EL (cell line): ENCODE measurements at places on chromosomes 6 and 20.

DNA sequence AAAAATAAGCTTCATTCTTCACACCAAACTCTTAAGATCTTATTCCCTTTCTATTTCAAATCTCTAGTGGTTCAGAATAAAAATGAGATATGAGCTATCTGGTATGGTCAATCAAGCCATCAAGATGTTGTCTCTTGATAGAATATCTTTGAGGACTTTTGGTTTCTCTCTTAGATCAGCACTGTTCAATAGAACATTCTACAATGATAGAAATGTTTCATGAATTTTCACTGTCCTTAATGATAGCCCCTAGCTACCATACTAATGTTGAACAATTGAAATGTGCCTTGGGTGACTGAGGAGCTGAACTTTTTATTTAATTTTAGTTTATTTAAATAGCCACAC is 24.1 kb upstream of the HINT3 start:
- no peak for DNase-seq

DNA sequence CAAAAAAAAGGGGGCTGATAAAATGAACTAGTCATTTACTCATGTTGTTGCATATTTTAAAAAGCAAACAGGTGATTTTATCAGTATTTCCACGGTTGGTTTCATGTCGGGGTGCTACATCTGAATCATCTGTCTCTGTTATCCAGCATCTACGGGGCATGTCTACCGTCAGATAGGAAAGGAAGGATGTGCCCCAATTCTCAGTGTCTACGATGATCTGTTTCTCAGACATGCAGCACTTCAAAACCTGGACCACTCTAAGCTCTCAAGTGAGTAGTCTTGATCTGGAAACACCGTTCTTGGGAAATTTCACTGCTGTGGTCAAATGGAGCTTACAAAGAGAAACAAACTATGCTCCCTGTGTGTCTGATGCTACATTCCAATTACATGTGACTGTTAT is 240.3 kb upstream of the TAB2 start:
- peak; percentile 33 for DNase-seq

DNA sequence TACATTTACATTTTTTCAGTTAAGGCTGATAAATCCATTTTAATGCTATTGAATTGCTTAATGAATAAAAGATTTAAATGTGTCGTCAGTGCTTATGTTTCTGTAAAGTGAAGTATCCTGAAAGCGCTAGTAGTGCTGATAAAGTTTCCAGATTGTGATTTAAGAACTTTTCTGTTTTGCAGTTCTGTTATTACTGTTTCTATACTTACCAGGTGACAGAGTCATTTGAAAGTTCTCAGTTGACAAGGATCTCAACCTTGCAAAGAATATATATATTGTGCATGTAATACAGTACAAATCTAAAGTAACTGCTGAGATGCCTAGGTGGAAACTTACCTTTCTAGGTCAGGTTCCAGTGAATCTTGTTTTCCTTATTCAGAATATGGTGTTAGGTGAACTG is 201.8 kb downstream of the ARID1B start:
- DNase-seq, result no peak

DNA sequence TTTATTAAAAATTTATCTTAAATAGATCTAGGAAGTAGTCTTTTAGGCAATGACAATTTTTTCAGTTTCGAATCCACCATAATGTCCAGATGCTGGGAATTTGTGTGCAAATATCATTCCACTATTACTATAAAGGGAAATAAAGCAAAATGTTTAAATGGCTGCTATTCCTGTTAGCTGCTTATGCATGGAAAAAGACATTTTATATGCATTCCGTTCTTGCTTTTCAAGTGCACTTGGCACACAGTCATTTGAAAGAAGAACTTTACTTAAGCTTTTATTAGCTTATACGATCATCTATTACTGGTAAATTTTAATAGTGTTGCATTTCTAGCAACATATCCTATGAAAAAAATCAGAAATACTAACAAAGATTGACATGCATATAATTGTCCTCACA is 42.0 kb downstream of the PRL start:
- no peak for DNase-seq

GRCh38 chr6:7542065-7542873 is 798 bp downstream of the DSP start:
- peak; percentile 55 for DNase-seq

GRCh38 chr6:110800839-110801196 is 14.5 kb downstream of the CDK19 start:
- no peak for DNase-seq

- no peak for DNase-seq
Observed at GRCh38 chr6:55562318-55562717, 16.7 kb downstream of the HMGCLL1 start.

DNA sequence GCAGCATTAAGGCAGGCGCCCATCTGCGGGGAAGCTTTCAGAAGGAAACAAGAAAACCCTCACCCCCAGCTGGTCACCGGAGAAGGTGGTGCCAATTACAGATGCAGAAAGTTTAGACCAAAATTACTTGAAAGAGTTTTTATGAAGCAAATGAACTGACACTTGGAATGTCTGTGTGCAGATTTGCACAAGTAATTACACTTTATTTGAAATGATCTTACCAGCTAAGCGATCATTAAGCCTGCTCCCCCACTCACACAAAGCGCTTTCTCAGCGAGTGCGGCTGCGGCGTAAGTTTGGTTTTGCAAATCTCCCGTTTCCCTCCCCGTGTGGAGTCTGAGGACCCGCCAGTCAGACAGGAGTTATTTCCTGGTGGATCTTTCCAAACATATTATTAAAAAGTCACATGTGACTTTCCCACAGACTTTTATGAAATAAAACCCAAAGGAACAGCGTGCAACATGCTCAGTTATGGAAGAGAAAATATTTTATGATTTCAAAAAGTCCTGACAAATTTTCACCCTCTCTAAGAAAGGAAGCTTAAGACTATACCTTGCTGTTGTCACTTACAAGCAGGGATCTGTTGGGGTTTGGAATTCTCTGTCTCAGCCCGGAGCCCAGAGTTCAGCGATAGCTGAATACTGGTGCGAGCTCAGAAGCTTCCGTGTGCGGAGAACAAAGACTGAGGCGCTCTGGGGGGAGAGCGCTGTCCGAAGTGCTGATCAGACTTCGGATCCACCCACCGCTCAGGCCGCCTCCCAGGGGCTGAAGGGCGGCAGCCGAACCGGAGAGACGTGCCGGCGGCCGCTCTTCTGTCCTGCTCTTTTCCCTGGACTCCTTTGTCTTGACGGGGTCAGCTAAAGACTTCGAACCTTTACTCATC is 2.7 kb upstream of the MYT1 start:
- DNase-seq, result peak; percentile 10

GRCh38 chr6:155216312-155217046 is 47.3 kb upstream of the CLDN20 start:
- no peak for DNase-seq

- peak; percentile 81 for DNase-seq
Observed at GRCh38 chr6:7697820-7698623, 27.9 kb upstream of the BMP6 start.
